ENCODE measurements at places on chromosomes 13 and 19. TPM values are rescaled to one million over a fixed set of nuclear protein-coding genes. Genes with fewer than 3 reads are reported as not detected.

Gene ODAD3
- not detected for total RNA-seq

Gene REEP6
- total RNA-seq = 3.2 TPM

Gene SYDE1
- total RNA-seq = 104 TPM

- H3K27me3 ChIP-seq = no peaks in the 10 kb centered on the region
- no peak overlapping the region for H3K4me3 ChIP-seq
- no peak for DNase-seq
Measured at GRCh38 chr13:20847296-20847695, 55.2 kb downstream of the XPO4 start.

- peaks cover 77% of the 10 kb centered on the region for H3K36me3 ChIP-seq
- H3K27ac ChIP-seq = no peak overlapping the region
- no peaks in the 10 kb centered on the region for H3K27me3 ChIP-seq
- H3K4me1 ChIP-seq = no peaks in the 10 kb centered on the region
- DNase-seq = no peak
Measured at GRCh38 chr19:55230329-55230728, 1.8 kb upstream of the TMEM86B start.

GRCh38 chr13:95643936-95644598, 439 bp downstream of the DZIP1 start:
- peak overlapping the region; percentile 66 for H3K4me3 ChIP-seq
- no peaks in the 10 kb centered on the region for H3K27me3 ChIP-seq
- H3K36me3 ChIP-seq = no peaks in the 10 kb centered on the region
- DNase-seq = no peak

Data from ascending aorta (tissue), 2 donors.